GM23248 (cell line): ENCODE measurements at places on chromosomes 5 and 9. TPM values are rescaled to one million over a fixed set of nuclear protein-coding genes. Genes with fewer than 3 reads are reported as not detected.

DNA sequence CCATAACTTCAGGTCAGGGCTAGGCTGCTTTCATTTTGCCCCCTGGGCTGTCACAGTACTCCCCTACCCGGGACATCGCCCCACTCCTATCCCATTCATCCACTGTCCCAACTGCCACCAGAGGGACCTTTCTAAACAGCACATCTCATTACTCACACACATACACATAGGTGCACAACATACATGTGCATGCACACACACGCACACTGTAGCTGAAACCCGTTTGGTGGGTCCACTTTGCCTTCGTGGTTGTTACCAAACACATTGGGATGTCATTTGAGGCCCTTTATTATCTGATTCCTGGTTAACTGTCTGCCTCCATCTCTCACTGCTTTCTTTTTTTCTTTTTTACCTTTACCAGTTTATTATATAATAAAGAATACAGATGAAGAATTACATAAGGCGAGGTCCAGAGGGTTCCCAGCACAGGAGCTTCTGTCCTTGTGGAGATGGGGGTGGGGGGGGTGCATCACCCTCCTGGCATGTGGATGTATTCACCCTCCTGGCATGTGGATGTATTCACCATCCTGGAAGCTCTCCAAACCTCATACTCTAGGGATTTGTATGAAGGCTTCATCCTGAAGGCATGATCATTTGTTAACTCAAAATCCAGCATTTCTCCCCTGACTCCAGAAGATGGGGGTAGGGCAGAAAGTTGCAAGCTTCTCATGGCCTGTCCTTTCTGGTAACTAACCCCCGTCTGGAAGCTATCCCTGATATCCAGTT is 186.0 kb downstream of the GOLPH3 start:
- H3K4me3 ChIP-seq = no peak overlapping the region
- H3K4me1 ChIP-seq = peaks cover 43% of the 10 kb centered on the region
- H3K27me3 ChIP-seq = no peaks in the 10 kb centered on the region
- DNase-seq = peak; percentile 96
- no peaks in the 10 kb centered on the region for H3K36me3 ChIP-seq

DNA sequence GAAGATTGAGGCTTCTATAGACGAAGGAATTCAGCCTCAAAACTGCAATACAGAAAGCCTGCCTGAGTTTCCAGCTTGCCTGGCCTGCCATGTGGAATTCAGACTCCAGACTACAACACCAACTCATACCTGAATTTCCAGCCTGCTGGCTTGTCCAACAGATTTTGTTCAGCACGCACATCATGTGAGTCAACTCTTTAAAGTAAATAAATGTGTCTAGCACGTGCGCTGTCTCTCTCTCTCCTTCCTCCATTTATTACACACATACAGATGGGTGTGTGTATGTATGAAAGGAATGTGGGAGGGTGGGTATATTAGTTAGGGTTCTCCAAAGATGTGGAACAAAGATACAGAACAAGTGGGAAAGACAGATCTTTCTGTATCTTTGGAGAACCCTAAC is 82.4 kb upstream of the TAS2R1 start:
- no peaks in the 10 kb centered on the region for H3K36me3 ChIP-seq
- H3K27me3 ChIP-seq = no peaks in the 10 kb centered on the region
- H3K27ac ChIP-seq = peak overlapping the region; percentile 37
- peaks cover 48% of the 10 kb centered on the region for H3K4me1 ChIP-seq
- peak; percentile 91 for DNase-seq
- no peak overlapping the region for H3K4me3 ChIP-seq

PHAX gene
- 124 and 135 TPM in 2 replicates for polyA plus RNA-seq

- peaks cover 16% of the 10 kb centered on the region for H3K27me3 ChIP-seq
- no peak overlapping the region for H3K27ac ChIP-seq
- H3K4me3 ChIP-seq = no peak overlapping the region
- no peaks in the 10 kb centered on the region for H3K36me3 ChIP-seq
Observed at GRCh38 chr9:136659861-136660784, 2.6 kb upstream of the EGFL7 start.

GRCh38 chr9:82488313-82489200 is 500.0 kb downstream of the SPATA31D1 start:
- DNase-seq = peak; percentile 62
- peaks cover 28% of the 10 kb centered on the region for H3K4me1 ChIP-seq
- H3K27me3 ChIP-seq = peaks cover 33% of the 10 kb centered on the region

DNA sequence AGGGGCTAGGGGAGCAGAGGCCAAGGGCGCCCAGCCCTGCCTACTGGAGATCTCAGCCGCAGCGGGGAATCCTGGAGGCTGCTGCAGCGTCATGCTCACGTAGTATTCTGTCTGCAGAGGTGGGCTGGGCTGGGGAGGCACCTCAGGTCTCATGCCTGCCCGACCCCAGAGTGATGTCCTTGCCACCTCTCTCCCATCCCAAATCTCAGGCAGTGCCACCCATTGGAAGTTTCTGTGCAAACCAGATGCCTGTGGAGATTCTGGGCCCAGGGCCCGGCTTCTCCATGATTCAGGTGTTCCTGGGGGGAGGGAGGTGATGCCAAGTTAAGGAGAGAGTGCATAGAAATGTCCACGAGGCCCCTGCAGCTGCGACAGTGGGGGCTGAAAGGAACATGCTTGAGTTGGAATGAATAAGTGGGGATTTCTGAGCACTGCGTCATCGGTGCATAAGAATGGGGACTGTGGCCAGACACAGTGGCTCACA is 72.0 kb downstream of the ANKRD33B start:
- no peak overlapping the region for H3K4me3 ChIP-seq
- H3K4me1 ChIP-seq = 0 out of 2 replicates have a peak, but pooled peaks cover 5% of the 10 kb centered on the region
- H3K27me3 ChIP-seq = no peaks in the 10 kb centered on the region
- H3K36me3 ChIP-seq = no peaks in the 10 kb centered on the region
- peak; percentile 6 for DNase-seq
- no peak overlapping the region for H3K27ac ChIP-seq

DNA sequence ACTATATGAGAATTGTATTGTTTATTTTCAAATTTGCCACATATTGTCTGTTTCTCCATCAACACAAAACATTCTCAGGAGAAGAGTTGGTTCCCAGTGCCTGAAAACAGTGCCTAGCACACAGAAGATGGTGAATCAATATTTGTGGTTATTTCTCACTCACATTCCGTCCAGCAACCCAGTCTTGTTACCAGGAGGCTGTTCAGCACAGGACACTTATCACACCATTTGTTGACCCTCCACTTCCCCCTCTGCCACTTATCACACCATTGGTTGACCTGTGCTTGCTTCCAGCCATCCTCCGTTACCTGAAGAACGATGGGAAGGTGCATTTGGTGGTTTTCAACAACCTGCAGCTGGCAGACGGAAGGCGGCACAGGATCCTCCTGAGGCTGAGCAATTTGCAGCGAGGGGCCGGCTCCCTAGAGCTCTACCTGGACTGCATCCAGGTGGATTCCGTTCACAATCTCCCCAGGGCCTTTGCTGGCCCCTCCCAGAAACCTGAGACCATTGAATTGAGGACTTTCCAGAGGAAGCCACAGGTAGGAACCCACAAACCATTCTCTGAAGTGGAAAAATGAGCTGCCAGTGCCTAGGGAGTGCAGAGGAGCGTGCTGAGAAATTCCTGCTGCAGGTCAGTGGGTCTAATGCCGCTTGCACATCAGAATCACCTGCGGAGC is 20.5 kb downstream of the THBS4 start:
- no peaks in the 10 kb centered on the region for H3K27me3 ChIP-seq
- H3K27ac ChIP-seq = no peak overlapping the region
- DNase-seq = no peak
- H3K4me3 ChIP-seq = no peak overlapping the region
- no peaks in the 10 kb centered on the region for H3K36me3 ChIP-seq

DNA sequence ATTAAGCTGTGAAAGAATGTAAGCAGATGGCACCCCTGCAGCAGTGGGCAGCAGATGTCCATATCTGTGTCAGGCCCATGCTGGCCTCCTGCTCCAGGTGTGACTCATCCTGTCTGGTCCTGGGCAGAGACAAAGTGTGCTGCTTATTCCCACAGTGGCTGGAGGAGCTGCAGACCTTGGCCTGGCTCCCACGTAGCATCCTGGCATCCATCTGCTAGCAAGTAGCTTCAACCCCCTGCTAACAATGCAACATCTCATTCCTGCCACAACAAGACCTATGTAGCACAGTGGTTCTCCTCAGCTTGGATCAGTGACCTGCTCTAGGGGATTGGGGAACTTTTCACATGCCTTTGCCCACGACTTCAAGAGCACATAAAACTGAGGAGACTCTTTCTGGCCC is 126.4 kb upstream of the SLC12A2 start:
- peak; percentile 67 for DNase-seq
- no peaks in the 10 kb centered on the region for H3K27me3 ChIP-seq
- peaks cover 15% of the 10 kb centered on the region for H3K4me1 ChIP-seq
- H3K4me3 ChIP-seq = no peak overlapping the region
- no peak overlapping the region for H3K27ac ChIP-seq

- H3K4me1 ChIP-seq = peaks cover 46% of the 10 kb centered on the region
- H3K36me3 ChIP-seq = no peaks in the 10 kb centered on the region
- H3K27ac ChIP-seq = peak within 1 kb of the TSS; percentile 34
- DNase-seq = peak; percentile 77
- peak within 1 kb of the TSS; percentile 33; the same call in 1 of the 2 replicates for H3K4me3 ChIP-seq
Observed at GRCh38 chr9:92482329-92482728, at the start of gene ASPN. Gene ASPN, minus strand, starts transcription at chr9:92482506.

DNA sequence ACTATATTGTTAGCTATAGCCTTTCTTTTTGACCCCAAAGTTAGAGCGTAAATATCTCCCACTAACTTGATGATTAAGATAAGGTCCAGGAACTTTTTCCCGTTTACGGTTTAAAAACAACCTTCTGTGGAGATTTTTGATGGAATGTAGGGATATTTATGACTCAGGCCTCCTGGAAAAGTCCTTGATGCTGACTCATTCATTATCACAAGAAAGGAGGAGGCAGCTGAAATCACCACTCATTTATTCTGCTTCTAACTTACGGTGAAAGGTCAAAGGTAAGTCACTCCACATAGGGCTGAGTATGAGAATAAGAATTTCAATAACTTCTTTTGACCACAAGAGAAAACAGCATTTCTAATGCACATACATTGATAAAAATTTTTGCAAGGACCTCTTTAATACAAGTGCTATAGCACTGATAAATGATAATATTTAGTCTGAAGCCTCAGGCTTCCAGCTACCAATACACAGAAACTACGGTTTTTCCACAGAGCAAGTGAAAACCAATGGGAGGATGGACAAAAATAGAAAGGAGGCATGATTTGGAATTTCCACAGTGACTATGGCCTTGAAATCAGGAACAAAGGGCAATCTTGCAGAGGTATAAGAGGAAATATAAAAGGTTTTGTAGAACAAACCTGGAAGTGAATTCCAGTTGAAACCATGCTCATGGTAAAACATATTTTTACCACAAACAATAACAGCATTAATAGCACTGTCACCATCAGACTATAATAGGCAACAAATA is 146.5 kb downstream of the PPP2R2B start:
- peak overlapping the region; percentile 26 for H3K27ac ChIP-seq
- peaks cover 25% of the 10 kb centered on the region for H3K4me1 ChIP-seq
- no peaks in the 10 kb centered on the region for H3K36me3 ChIP-seq
- H3K27me3 ChIP-seq = no peaks in the 10 kb centered on the region
- no peak overlapping the region for H3K4me3 ChIP-seq

DNA sequence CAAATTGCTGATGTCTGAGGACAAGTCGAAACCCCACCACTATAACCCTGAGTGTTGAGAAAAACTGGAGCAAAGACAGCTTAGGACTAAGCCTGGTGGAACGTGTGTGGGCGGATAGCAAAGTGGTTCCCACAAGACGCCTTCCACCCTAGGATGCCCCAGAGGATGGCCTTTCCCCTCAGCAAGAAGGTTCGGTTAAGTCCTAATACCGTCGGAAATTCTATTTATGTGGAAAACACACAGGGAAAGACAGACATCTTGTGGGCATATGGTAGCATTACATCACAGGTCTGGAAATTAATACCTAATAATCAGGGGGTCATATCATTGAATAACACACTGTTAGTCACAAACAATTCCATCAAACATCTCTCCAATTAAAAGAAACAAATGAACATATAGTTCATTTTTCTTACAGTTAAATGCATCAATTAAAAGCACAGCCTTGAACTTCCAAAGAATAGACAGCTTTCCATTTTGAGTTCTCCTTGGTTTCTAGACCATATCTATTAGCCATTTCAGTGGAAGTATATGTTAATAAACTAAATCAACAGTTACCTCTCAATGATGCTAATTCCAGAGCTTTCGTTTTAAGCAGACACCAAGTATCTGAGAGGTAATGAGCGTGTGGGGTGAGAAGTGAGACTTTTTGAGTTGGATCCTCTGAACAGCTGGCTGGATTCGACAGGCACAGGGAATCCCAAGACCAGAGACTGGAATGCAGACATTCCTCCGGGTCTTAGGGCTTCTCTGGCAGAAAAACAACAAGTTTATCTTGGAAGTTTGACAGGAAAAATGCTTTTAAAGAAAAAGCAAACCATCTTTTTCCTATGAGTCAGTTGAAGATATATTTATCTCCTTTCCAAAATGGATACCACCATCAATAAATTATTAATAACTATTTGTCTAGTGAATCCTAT is 2.9 kb upstream of the ICE1 start:
- H3K36me3 ChIP-seq = no peaks in the 10 kb centered on the region
- H3K27ac ChIP-seq = peak overlapping the region; percentile 25; the same call in 1 of the 2 replicates
- no peaks in the 10 kb centered on the region for H3K27me3 ChIP-seq
- peaks cover 30% of the 10 kb centered on the region for H3K4me1 ChIP-seq
- peak overlapping the region; percentile 24; the same call in 1 of the 2 replicates for H3K4me3 ChIP-seq

DNA sequence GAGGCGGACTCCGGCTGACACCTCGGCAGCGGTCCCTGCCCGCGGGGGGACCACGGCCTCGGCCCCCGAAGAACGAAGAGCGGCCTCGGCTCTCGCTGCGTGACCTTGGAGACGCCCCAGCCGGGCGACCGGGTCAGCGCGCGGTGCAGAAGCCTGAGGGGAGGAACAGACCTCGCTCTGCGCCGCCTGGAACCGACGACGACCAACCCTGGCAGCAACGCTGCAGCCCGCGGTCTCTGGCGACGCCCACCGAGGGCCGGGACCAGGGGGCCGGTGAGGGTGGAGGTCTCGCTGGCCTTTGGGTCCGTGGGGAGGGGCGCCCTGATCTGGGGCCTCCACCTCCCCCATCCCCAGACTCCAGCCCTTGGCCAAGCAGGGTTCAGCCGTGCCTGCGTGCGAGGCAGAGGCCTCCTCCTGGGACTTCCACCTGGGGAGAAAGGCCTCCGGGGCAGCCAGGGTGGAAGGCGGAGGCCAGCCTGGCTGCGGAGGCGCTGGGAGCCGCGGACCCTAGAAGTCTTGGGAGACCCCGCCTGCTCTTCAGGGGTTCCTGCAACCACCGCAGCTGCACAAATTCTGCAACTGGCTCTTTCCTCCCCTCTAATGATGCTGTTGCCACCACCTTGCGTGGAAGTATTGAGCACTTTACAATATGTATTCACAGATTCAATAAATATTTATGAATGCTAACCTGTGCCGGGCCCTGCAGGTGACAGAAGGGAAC is 44.3 kb upstream of the SLC12A7 start:
- no peaks in the 10 kb centered on the region for H3K36me3 ChIP-seq
- H3K27me3 ChIP-seq = peaks cover 18% of the 10 kb centered on the region
- H3K4me3 ChIP-seq = no peak overlapping the region
- no peaks in the 10 kb centered on the region for H3K4me1 ChIP-seq

DNA sequence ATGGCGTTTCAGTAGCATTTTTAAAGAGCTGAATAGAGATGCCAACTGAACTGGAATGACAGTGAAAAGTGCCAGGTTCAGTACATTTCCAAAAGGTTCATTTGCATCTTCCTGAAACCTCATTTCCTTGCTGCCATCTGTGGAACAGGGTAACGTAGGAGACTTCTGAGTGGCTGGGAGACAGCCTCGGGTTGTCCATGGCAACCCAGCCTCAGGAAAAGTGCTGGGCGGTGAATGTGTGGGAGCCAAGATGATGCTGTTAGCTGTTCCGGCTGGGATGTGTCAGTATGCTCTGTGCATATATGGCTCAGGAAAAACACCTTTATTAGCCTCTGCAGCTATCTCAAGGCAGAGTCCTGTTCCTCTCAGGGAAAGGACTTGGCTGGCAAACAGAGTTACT is 87.5 kb downstream of the KLHL3 start:
- no peak overlapping the region for H3K27ac ChIP-seq
- no peak for DNase-seq
- no peaks in the 10 kb centered on the region for H3K27me3 ChIP-seq
- no peaks in the 10 kb centered on the region for H3K4me1 ChIP-seq
- H3K36me3 ChIP-seq = no peaks in the 10 kb centered on the region
- no peak overlapping the region for H3K4me3 ChIP-seq
